ENCODE measurements at places on chromosomes 6 and 20. TPM values are rescaled to one million over a fixed set of nuclear protein-coding genes. Genes with fewer than 3 reads are reported as not detected.

GRCh38 chr6:131004936-131005335 lies 58.1 kb downstream of the EPB41L2 start:
- H3K27me3 ChIP-seq = no peaks in the 10 kb centered on the region
- no peaks in the 10 kb centered on the region for H3K4me1 ChIP-seq
- H3K36me3 ChIP-seq = no peaks in the 10 kb centered on the region
- no peak for DNase-seq

DNA sequence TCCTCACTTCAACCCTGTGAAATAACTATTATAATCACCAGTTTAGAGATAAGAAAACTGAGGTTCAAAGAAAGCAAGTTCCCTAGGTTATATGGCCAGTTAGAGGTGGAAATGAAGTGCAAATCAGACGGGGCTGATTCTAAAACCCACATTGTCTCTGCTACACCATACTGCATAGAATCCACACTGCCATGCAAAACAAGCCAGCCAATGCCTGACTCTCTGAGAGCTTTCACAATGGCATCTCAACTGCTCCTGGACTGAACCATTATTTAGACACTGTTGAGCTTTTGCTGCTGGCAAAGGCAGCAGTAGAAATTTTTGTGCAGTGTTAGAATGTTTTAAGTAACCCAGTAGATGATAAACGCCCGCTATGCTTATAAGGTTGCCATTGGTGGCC lies 195.2 kb upstream of the CNR1 start:
- no peaks in the 10 kb centered on the region for H3K4me1 ChIP-seq
- H3K27ac ChIP-seq = no peak overlapping the region
- H3K36me3 ChIP-seq = no peaks in the 10 kb centered on the region
- H3K27me3 ChIP-seq = no peaks in the 10 kb centered on the region

DNA sequence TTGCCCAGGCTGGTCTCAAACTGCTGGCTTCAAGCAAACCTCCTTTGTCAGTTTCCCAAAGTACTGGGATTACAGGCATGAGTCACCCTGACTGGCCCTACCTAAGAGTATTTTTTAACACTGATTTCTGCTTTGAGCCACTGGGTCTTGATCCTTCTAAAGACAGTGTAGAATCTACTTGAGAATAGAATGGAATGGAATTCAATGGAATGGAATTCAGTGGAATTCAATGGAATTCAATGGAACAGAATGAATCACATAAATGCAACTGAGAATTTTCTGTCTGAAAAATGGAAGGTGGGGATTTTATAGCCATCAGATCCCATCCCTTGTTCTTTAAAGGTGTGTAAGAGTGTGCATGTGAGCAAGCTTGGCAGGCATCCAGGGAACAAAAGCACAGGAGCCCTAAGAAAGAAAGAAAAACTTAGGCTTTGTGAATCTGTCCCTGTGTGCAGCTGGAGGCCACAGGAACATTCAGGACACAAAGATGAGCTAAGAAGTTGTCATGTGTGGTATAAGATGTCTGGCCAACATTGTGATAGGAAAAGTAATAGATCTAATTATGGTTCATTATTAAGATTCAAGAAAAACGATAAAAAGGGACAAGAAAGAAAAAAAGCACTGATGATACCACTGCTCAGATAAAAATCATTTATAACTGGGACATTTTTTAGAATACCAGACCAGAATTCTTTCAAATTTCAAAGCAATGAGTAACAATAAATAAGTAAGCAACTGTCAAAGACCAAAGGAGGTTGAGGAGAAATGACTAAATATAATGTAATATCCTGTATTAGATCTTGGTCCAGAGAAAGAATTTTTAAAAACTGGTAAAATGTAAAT lies 681.0 kb upstream of the GJE1 start:
- H3K4me1 ChIP-seq = no peaks in the 10 kb centered on the region
- no peaks in the 10 kb centered on the region for H3K36me3 ChIP-seq
- no peak for DNase-seq
- H3K4me3 ChIP-seq = no peak overlapping the region
- no peak overlapping the region for H3K27ac ChIP-seq
- no peaks in the 10 kb centered on the region for H3K27me3 ChIP-seq

GRCh38 chr20:41701588-41702348 lies 83.6 kb upstream of the CHD6 start:
- H3K27me3 ChIP-seq = no peaks in the 10 kb centered on the region
- no peak overlapping the region for H3K4me3 ChIP-seq
- no peaks in the 10 kb centered on the region for H3K4me1 ChIP-seq
- H3K36me3 ChIP-seq = no peaks in the 10 kb centered on the region

DNA sequence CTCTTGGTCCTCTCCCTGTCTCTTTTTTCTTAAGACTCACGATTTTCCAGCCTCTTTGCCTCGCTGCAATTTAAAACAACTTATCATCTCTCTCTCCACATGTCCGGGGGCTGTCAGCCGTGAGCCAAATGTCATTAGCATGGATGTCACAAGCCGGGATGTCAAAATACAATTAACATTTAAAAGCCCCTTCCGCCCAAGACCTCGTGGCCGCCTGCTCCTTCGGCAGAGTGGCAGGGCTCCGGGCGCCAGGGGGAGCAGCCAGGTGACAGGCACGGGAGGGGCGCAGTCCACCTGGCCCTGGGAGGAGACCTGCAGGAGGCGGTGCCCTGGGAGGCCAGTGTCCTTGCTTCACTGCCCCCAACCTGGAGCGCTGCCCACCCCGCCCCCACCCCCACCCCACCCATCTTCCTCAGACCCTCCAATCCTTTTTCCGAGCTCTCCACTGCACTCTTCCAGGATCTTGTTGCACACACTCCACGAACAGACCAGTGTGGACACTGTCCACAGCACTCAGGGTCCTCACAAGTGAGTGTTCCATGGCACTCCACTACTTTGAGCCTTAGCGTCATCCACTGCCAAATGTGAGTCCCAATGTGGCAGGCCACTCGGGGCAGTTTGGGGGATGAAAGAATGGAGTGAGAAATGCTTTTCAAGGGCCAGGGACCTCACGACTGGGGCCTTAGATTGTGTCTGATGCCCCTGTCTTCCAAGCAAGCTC lies 5.6 kb upstream of the GRM4 start:
- no peaks in the 10 kb centered on the region for H3K36me3 ChIP-seq
- H3K4me1 ChIP-seq = peaks cover 11% of the 10 kb centered on the region
- H3K27ac ChIP-seq = no peak overlapping the region
- no peak overlapping the region for H3K4me3 ChIP-seq

DNA sequence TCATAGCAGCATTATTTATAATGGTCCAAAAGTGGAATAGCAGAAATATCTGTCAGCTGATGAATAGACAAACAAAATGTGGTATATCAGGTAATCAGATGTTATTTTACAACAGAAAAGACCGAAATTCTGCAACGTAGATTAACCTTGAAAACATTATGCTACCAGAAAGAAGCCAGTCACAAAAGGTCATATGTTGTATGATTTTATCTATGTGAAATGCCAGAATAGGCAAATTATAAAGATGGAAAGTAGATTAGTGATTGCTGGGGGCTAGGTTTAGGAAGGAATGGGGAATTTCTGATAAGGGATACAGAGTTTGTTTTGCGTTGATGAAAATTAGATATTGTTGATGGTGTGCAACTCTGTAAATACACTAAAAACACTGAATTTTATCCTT lies 165.0 kb upstream of the STMND1 start:
- H3K36me3 ChIP-seq = no peaks in the 10 kb centered on the region
- no peaks in the 10 kb centered on the region for H3K4me1 ChIP-seq
- no peak overlapping the region for H3K4me3 ChIP-seq
- peaks cover 2% of the 10 kb centered on the region for H3K27me3 ChIP-seq
- no peak for DNase-seq

DNA sequence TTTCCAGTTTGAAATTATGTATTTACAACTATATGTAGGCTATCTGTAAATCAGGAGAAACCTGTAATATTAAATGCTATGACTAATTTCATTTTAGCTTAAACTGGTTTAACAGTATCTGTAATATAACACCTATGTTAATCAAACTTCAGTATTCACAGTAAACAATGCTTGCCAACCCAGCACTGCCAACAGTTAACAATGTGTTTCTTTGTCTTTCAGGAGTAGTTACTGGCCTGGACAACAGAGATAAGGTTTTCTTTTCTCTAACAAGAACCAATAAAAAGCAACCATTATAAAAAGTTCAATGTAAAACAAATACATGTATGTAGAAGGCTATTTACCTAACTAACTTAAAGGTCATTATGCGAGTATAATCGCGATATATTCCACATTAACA lies 158.8 kb downstream of the CDK19 start:
- H3K4me1 ChIP-seq = no peaks in the 10 kb centered on the region
- DNase-seq = no peak
- H3K27me3 ChIP-seq = no peaks in the 10 kb centered on the region

- no peaks in the 10 kb centered on the region for H3K27me3 ChIP-seq
- no peak overlapping the region for H3K4me3 ChIP-seq
- no peak overlapping the region for H3K27ac ChIP-seq
- no peak for DNase-seq
- no peaks in the 10 kb centered on the region for H3K4me1 ChIP-seq
Observed at GRCh38 chr6:151757506-151757955, 50.0 kb upstream of the ESR1 start.

DNA sequence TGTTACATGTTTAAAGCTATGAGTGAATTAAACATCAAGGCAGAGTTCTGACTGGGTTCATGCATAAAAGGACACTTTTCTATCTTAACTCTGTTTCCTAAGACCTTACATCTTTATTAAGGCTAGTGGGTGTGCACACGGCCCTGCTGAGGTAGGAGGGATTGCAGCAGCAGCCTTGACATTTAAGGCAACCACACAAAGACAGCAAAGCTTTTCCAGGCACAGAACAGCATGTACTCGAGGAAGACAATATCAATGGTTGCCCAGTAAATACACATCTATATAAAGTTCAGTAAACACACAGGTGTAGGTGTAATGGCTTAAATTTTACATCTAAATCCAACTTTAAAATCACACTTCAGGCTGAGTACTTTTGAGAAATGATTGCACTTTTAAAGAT lies 79.8 kb upstream of the LOC128125822 start:
- no peaks in the 10 kb centered on the region for H3K27me3 ChIP-seq
- no peaks in the 10 kb centered on the region for H3K4me1 ChIP-seq
- H3K4me3 ChIP-seq = no peak overlapping the region

- no peak overlapping the region for H3K27ac ChIP-seq
- H3K4me3 ChIP-seq = no peak overlapping the region
- DNase-seq = no peak
- peaks cover 9% of the 10 kb centered on the region for H3K27me3 ChIP-seq
Observed at GRCh38 chr20:62822788-62823651, 6.2 kb downstream of the COL9A3 start.

- H3K36me3 ChIP-seq = no peaks in the 10 kb centered on the region
- no peaks in the 10 kb centered on the region for H3K4me1 ChIP-seq
- no peak for DNase-seq
- H3K27me3 ChIP-seq = no peaks in the 10 kb centered on the region
- H3K27ac ChIP-seq = no peak overlapping the region
- no peak overlapping the region for H3K4me3 ChIP-seq
Observed at GRCh38 chr6:49662231-49662891, 25.7 kb upstream of the RHAG start.

DNA sequence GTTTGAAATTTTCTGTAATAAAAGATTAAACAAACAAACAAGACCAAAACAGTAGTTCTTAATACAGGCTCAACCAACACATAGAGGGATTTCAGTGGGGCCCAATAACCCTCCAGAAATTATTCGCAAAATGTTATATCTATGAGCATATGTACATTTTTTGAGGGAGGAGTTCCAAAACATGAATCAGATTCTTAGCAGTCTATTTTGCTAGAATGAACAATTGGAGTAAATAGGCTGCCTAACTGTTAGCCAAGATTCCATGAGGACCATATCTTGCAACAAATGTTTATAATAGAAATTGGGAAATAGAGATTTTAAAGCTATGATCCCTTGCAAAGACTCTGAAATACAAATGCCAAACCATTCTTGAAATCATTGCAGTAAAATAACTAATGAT lies 186.3 kb downstream of the AKAP7 start:
- no peaks in the 10 kb centered on the region for H3K36me3 ChIP-seq
- no peaks in the 10 kb centered on the region for H3K27me3 ChIP-seq
- peaks cover 5% of the 10 kb centered on the region for H3K4me1 ChIP-seq
- no peak overlapping the region for H3K4me3 ChIP-seq
- no peak overlapping the region for H3K27ac ChIP-seq
- DNase-seq = no peak

DNA sequence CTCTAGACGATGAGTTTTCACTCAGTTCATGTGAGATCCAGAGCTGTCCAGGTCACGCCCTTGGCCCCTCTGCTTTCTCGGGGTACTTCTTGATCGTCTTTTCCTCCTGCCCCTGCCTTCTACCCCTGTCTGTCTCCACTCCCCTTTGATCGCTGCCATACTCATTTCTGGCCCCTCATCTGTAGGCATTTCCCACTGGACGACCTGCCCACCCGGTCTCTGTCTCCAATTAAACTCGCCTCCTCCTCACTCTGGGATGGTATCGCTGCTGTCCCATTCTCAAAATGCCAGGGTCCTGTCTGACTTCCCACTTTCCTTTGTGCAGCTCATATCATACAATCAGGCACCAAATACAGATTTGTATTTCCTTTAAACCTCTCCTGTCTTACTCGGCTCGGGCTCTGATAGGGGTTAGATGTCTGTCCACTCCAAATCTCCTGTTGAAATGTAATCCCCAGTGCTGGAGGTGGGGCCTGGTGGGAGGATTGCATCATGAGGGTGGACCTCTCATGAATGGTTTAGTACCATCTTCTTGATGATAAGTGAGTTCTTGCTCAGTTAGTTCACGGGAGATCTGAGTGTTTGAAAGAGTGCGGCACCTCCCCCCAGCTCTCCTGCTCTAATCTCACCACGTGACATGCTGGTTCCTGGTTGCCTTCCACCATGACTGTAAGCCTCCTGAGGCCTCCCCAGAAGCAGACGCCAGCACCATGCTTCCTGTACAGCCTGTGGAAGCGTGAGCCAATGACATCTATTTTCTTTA lies 3.5 kb upstream of the SYNJ2 start:
- H3K36me3 ChIP-seq = no peaks in the 10 kb centered on the region
- H3K27ac ChIP-seq = no peak overlapping the region
- H3K27me3 ChIP-seq = no peaks in the 10 kb centered on the region
- H3K4me1 ChIP-seq = peaks cover 19% of the 10 kb centered on the region

DNA sequence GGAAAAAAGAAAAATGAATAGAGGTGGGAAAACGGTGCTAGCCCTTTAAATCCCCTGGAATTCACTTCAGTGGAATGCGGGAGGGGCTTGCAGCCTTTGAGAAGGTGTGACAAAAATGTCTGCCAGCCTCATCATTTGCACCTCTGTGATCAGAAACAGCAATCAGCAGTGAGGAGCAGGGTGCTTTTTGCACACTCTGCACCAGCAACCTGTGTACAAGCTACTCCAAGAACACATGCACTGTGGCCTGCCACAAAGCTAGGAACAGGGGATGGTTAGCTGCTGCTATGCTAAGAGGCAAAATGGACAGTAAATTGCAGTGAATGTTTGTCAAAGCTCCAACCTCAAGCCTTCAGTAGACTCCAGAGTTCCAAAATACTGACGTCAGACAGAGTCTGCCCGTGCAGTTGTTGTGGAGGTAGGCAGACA lies 29.7 kb downstream of the GINS1 start:
- H3K36me3 ChIP-seq = no peaks in the 10 kb centered on the region
- no peak overlapping the region for H3K27ac ChIP-seq
- H3K4me3 ChIP-seq = no peak overlapping the region
- no peaks in the 10 kb centered on the region for H3K27me3 ChIP-seq

- H3K4me1 ChIP-seq = no peaks in the 10 kb centered on the region
- H3K27me3 ChIP-seq = no peaks in the 10 kb centered on the region
- H3K27ac ChIP-seq = no peak overlapping the region
- no peak for DNase-seq
Observed at GRCh38 chr6:133380723-133381122, 139.6 kb downstream of the EYA4 start.

Gene GPR31
- 0.24 TPM for total RNA-seq

Gene ZNF292
- total RNA-seq = 90.4 TPM

Gene TCF19
- total RNA-seq = 7.2 TPM

Gene OR2B6
- total RNA-seq = not detected

Gene CCN5
- not detected for total RNA-seq

Gene FAM210B
- 6.4 TPM for total RNA-seq

Gene ZNF165
- total RNA-seq = 2.2 TPM
